ENCODE measurements at places on chromosomes 2 and 18. TPM values are rescaled to one million over a fixed set of nuclear protein-coding genes. Genes with fewer than 3 reads are reported as not detected.

GRCh38 chr2:181324912-181325311 is 132.3 kb upstream of the ITGA4 start:
- no peaks in the 10 kb centered on the region for H3K4me1 ChIP-seq
- no peak overlapping the region for H3K4me3 ChIP-seq
- H3K27ac ChIP-seq = no peak overlapping the region
- H3K27me3 ChIP-seq = no peaks in the 10 kb centered on the region
- no peaks in the 10 kb centered on the region for H3K36me3 ChIP-seq

DNA sequence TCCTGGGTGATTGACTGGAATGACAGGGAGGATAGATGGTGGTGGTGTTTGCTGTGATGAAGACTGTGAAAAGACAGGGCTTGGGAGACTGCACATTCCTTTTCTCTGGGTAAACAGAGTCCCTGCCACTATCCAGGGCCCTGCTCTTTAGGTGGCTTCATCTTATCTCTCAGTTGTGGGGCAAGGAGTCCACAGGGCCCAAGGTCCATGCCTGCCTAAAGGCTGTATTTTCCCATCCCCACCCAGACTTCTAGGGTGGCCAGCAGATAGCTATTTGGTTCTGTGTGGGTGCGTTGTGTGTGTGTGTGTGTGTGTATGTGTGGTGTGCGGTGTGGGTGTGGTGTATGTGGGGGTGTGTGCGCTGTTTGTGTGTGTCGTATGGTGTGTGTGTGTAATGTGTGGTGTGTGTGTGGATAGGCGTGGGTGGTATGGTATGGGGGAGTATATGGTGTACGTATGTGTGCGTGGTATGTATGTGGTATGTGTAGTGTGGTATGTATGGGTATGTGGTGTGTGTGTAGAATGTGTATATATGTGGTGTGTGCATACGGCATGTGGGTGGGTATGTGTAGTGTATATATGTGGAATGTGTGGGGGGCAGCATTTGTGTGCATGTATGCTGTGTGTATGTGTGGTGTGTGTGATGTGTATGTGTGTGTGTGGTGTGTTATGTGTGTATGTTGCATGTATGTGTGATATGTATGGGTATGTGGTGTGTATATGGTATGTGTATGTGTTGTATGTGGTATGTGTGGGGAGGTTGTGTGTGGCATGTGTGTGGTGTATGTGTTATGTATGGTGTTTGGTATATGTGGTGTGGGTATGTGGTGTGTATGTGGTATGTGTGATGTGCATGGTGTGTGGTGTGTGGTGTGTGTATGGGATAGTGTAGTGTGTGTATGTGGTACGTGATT is 10.5 kb upstream of the XRCC5 start:
- no peaks in the 10 kb centered on the region for H3K27me3 ChIP-seq
- DNase-seq = no peak
- H3K4me3 ChIP-seq = no peak overlapping the region
- H3K36me3 ChIP-seq = no peaks in the 10 kb centered on the region
- H3K27ac ChIP-seq = no peak overlapping the region
- no peaks in the 10 kb centered on the region for H3K4me1 ChIP-seq

Gene OSR1
- total RNA-seq = 22.7 TPM

GRCh38 chr2:215511454-215512346 is 75.8 kb upstream of the FN1 start:
- no peaks in the 10 kb centered on the region for H3K4me1 ChIP-seq
- no peak overlapping the region for H3K4me3 ChIP-seq
- no peak overlapping the region for H3K27ac ChIP-seq
- H3K27me3 ChIP-seq = no peaks in the 10 kb centered on the region
- no peaks in the 10 kb centered on the region for H3K36me3 ChIP-seq

DNA sequence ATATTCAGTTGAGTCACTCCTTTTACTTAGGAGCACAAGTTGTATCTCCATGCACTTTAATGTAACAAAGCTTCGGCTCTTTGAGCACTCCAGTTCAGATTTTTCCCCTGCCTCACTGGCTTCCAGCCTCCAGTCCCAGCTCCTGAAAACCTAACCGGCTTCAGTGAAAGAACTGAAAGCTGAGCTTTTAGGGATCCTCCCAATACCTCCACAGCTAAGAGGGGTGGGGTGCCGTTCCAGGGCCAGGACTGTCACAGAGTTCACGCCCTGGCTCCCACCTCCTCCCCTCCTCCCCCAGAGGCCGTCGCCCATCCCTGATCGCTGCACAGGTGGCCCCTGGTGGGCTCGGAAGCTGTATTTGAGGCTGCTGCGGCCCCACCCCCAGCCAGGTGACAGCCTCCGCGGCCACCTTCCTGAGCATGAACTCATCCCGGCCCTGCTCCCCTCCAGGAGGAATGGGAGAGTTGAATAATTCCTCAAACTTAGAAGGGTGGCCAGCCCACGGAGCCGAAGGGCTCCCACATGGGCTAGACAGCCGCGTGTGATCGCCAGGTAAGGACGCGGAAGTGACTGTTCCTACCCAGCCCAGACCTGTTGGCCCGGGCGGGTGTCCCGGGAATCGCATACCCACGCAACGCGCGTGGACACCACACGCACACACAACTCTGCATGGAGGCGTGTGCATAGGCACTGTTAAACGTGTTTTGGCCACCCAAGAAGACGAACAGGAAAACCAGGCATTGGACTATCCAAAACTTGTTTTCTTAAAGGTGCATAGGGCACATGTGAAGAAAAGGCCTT is 1.8 kb downstream of the MYO5B start:
- H3K4me3 ChIP-seq = peak overlapping the region; percentile 49
- H3K4me1 ChIP-seq = peaks cover 24% of the 10 kb centered on the region
- DNase-seq = no peak
- no peaks in the 10 kb centered on the region for H3K27me3 ChIP-seq

Gene VAMP8
- 4.3 TPM for total RNA-seq

DNA sequence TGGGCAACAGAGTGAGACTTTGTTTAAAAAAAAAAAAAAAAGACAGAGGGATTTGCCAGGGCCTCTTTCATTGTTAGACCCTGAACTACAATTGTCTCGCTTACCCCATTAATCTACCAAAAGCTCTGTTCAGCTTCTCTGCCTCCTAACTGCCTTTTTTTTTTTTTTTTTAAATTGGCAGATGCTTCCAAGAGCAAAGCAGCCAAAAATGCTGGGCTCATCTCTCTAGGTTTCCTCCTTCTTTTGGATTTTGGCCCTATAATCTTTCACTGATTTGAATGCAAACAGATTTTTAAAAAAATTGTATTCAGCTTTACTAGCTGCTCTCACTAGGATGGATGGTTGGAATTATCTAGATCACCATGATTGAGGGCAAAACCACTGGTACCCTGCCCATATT is 33.2 kb upstream of the RAPGEF4 start:
- no peak overlapping the region for H3K27ac ChIP-seq
- no peaks in the 10 kb centered on the region for H3K4me1 ChIP-seq
- no peak for DNase-seq
- H3K36me3 ChIP-seq = no peaks in the 10 kb centered on the region
- no peak overlapping the region for H3K4me3 ChIP-seq
- H3K27me3 ChIP-seq = no peaks in the 10 kb centered on the region

DNA sequence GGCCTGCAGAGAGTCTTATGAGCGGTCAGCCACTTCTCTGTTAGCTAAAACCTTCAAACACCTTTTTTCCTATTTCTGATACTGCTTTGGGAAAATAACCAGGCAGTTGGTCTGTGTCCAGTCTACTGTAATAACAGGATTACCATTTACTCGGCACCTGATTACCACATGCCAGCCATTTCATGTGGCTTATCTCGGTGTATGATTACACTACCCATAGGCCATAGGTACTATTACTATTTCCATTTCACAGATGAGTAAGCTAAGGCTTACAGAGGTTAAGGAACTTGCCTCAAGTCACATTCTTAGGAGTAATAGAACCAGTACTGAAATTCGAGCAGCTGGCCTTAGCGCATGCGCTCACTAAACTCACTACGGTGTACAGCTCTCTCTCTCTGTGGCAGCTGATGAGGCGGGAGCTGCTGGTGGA is 147.2 kb upstream of the L3MBTL4 start:
- no peak overlapping the region for H3K4me3 ChIP-seq
- H3K27ac ChIP-seq = no peak overlapping the region
- DNase-seq = no peak
- peaks cover 25% of the 10 kb centered on the region for H3K4me1 ChIP-seq
- no peaks in the 10 kb centered on the region for H3K27me3 ChIP-seq

Gene CTAGE1
- total RNA-seq = not detected

Gene PIEZO2
- 18.3 TPM for total RNA-seq

DNA sequence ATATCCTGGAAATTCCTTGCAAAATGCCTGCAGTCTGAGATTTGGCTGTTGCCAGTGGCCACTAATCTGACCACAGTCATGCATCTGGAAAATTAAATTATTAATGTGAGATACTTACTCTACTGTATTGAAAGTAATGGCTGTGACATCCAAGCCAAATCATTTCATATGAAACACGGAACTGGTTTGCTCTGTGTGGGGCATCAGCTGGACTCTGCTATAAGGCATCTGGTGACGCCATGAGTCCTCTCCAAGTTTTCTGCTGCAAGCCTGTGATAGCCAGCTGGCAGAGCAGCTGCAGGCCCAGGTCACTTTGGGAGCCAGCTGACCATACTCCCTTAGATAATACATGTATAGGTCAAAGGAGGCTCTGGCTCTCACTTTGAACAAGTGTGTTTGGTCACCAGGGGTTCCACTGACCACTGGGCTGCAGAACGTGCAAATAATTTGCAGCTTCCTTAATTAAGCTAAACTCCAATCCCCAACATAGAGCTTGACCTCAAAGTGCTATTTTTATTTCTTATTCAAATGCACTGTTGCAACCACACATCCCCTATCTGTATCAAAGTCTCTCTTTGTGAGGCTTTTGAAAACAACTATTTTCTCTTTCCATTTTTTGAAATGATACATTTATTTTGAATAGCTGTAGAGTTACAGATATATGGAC is 152.9 kb downstream of the NCKAP5 start:
- no peaks in the 10 kb centered on the region for H3K4me1 ChIP-seq
- no peaks in the 10 kb centered on the region for H3K36me3 ChIP-seq
- H3K4me3 ChIP-seq = no peak overlapping the region
- H3K27me3 ChIP-seq = no peaks in the 10 kb centered on the region

DNA sequence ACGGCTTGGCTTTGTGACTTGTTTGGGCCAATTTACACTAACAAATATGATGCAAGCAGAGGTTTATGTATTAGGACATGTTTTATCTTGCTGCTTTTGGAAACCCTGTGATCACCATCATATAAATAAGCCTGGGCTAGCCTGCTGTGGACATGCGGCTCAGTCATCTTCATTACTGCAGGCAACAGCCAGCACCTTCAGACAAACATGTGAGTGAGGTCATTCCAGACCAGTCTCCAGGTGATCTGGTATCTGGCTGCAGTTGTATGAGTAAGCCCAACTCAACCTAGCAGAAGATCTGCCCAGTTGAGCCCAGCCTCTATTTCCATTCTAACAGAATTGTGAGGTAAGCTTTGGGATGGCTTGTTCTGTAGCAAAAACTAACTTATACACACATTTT is 254.6 kb upstream of the ATP5MC3 start:
- H3K4me1 ChIP-seq = no peaks in the 10 kb centered on the region
- H3K27me3 ChIP-seq = no peaks in the 10 kb centered on the region
- no peak overlapping the region for H3K27ac ChIP-seq
- H3K36me3 ChIP-seq = no peaks in the 10 kb centered on the region
- no peak for DNase-seq

- H3K36me3 ChIP-seq = peaks cover 100% of the 10 kb centered on the region
- no peak for DNase-seq
- no peak overlapping the region for H3K27ac ChIP-seq
- peaks cover 7% of the 10 kb centered on the region for H3K4me1 ChIP-seq
These were observed 10.0 kb downstream of the CAPN10 start for GRCh38 chr2:240596491-240596931.

Gene TFPI
- total RNA-seq = 110 TPM

GRCh38 chr2:216696321-216696720 is 972 bp upstream of the IGFBP5 start:
- peaks cover 86% of the 10 kb centered on the region for H3K4me1 ChIP-seq
- H3K27me3 ChIP-seq = no peaks in the 10 kb centered on the region
- no peaks in the 10 kb centered on the region for H3K36me3 ChIP-seq
- no peak for DNase-seq
- H3K4me3 ChIP-seq = no peak overlapping the region

DNA sequence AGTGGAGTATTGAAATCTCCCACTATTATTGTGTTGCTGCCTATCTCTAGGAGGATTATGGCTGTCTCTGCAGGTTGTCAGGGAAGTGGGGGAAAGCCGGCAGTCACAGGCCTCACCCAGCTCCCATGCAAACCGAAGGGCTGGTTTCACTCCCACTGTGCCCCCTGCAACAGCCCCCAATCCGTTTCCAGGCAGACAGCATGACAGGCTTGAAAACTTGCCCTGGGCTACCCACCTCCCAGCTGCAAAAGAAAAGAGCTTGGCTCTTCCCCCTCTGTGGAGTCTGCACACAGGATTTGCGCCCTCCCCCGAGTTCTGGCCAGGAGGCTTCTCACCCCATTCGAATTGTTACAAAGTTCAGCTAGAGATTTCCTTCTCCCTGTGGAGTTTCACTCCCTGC is 87.4 kb upstream of the MSTN start:
- no peak overlapping the region for H3K27ac ChIP-seq
- H3K27me3 ChIP-seq = no peaks in the 10 kb centered on the region
- H3K36me3 ChIP-seq = no peaks in the 10 kb centered on the region
- no peak for DNase-seq
- no peak overlapping the region for H3K4me3 ChIP-seq
- no peaks in the 10 kb centered on the region for H3K4me1 ChIP-seq

Gene AKAIN1
- not detected for total RNA-seq

Gene RFTN2
- total RNA-seq = 39.2 TPM

Measured in tibial nerve (tissue), 4 donors.